GM18507 (cell line): ENCODE measurements at places on chromosomes 4 and X.

GRCh38 chrX:97234471-97235081 lies 350.9 kb downstream of the RPA4 start:
- peak; percentile 0 for DNase-seq

GRCh38 chr4:110002326-110002725 lies 89.6 kb downstream of the EGF start:
- no peak for DNase-seq

DNA sequence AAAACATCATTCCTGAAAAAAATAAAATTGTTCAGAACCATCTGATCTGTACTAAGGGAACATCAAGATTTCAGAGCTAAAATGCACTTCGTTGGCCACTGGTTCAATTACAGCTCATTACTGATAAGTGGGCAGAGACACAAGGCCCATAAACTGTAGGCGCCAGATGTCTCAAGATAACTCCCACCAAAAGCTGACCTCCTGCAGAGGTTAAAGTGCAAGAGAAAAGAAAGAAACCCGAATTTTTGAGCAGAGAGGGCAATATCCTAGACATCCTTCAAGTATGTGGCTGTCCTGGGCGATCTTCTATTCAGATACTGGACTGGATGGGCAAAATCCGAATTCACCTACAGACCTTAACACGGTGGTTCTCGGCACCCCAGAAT lies 660 bp downstream of the GEMIN8 start:
- no peak for DNase-seq

DNA sequence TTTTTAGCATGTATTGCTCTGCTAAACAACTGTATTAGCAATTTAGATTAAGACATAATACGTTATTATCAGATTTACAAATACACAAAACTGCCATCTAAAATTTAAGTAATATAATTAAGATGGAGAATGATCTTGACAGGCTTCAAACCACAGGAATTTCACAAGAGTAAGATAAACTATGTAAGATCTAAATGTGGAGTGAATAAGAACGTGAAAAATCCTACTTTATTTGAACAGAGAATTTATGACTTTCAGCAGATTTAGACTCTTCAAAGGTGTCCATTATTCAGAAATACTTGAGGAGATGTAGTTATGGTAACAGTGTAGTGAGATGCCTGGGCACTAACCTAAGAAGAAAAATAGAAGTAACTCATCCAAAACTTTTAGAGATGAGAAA lies 73.2 kb downstream of the SLC4A4 start:
- DNase-seq, result no peak

GRCh38 chrX:141176586-141177451 lies at the start of gene LDOC1:
LDOC1 (minus strand) TSS chrX:141177129; CDS start chrX:141177021, 108 bp downstream.
- no peak for DNase-seq

DNA sequence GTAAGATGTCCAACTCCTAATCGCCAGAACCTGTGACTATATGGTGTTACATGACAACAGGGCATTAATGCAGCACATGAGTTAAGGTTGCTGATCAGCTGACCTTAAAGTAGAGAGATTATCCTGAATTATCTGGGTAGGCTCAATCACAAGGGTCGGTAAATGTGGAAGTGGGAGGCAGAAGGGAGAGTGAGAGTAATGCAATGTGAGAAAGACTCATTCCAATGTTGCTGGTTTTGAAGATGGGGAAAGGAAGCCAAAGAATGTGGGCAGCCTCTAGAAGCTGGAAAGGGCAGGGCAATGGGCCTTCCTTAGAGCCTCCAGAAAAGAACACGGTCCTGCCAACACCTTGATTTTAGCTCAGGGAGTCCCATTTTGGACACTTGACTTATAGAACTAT lies 67.4 kb downstream of the STX18 start:
- DNase-seq, result no peak

DNA sequence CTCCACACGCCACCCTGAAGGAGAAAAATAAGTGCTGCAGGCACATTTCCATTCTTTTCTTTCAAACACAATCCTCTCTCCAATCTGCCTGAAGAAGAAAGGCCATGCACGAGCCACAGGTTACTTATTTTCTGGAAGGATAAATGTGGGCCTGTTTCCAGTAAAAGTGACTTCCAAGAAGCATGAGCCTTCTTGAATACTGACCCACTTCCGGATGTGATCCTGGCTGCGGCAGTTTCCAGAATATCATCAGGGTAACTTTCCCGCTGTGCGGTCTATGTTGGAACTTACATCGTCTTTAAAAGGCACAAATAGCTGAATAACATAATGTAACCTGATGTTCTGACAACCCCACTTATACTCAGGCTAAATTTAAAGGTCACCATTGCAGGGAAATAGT lies 66.3 kb upstream of the TAPT1 start:
- DNase-seq, result no peak

- no peak for DNase-seq
Observed at GRCh38 chr4:163610648-163611047, 116.2 kb downstream of the TMA16 start.

DNA sequence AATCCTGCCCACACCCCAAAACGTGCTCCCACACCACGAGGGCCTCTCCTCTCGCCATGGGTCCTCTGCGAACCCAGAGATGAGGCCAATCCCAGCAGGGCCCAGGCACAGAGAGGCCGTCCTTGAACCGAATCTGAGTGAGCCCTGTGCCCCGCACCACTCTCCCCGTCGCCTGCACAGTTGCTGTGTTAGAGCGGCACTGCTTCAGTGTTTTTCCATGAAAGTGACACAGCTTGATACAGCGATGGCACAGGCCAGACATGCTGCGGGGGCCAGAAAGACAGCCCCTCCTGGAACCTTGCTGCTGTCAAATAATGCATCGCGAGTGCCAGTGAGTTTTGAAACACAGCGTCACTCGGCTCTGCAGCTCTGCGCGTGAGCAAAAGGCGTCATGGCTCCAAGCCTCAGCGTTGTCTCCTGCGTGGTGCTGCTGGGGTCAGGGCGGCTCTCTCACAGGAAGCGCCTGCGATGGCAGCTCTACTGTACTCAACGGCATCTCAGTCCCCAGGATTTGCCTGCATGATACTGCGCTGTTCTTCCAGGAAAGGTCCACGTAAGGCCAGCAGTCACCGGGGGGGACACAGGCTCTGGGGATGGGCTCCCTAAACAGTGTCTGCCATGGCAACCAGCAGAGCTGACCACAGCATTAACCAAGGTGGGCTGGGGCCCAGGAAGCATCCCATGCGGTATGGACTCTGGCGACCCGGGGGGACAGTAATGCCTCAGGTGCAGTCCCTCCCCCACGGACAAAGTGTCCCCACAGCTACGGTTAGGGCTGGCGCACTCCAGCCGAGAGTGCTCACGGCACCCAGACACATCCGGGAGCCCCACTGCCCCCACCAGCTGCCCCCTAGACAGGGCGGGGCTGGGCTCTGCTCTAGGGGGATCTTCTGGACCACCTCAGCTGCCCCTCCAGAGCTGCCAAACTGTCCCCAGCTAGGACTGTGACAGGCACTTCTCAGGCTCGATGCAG lies 63.1 kb downstream of the ACOX3 start:
- no peak for DNase-seq

DNA sequence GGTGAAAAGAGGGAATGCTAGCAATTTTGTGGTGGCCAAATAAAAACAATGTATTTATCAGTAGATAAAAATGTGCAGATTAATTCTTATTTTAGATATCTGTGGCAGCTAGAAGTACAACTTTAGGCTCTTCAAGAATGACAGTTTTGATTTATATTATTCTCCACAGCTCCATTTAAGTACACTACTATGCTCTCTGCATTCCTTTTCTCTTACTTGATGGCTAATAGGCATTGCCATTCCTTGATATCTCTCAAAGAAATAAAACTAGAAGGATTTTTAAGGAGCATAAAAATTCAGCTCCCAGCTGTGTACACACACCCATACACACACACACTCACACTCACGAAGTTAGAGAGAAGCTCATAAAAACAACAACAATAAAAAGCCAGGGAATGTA lies 59.4 kb upstream of the H2AZ1 start:
- no peak for DNase-seq

- DNase-seq, result no peak
Observed at GRCh38 chr4:123547216-123548165, 150.9 kb downstream of the SPRY1 start.

DNA sequence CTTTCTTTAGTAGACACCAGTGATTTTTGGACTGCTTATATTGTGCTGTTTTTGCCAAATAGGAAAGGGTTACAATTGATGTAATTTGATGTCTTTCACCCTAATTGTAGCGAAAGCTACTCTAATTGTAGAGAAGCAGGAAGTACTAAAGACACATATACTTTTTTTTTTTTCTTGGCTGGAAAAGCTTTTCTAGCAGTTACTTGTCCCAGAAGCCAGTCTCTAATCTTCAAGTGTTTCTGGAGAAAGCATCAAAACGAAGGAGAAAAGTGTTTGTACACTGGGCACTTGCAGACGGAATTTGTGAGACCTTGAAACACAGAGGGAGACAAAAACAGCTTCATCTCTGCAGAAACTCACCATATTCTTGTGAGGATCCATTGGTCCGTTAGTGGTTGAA lies 616.5 kb upstream of the LCORL start:
- DNase-seq, result no peak
